ENCODE measurements at places on chromosomes 11 and 22. TPM values are rescaled to one million over a fixed set of nuclear protein-coding genes. Genes with fewer than 3 reads are reported as not detected.

The GLB1L3 gene
- total RNA-seq = not detected

The TSGA10IP gene
- total RNA-seq = not detected

The OR8D4 gene
- total RNA-seq = not detected

The C22orf15 gene
- not detected for total RNA-seq

The SLC22A12 gene
- total RNA-seq = not detected

The FZD4 gene
- 21.3 TPM for total RNA-seq

The ZFTA gene
- 23.0 TPM for total RNA-seq

The OR5AK2 gene
- not detected for total RNA-seq

The PARVG gene
- not detected for total RNA-seq

DNA sequence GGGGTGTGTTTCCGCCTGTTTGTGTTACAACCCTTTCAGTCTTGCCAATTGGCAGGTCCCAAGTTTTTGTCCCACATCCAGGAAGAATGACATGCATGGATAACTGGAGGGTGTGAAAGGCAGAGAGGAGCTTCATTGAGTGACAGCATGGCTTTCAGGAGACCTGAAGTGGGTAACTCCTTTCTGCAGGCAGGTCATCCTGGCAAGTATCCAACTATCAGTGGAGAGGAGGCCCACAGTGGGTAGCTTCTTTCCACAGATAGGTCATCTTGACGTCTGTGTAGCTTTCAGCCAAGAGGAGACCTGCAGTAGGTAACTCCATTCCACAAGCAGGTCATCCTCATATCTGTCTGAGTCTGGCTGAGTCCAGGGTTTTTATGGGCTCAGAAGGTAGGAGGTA lies 1268.8 kb upstream of the CNTN5 start:
- no peak overlapping the region for H3K27ac ChIP-seq
- H3K4me3 ChIP-seq = no peak overlapping the region
- H3K36me3 ChIP-seq = no peaks in the 10 kb centered on the region
- no peak for DNase-seq
- no peaks in the 10 kb centered on the region for H3K27me3 ChIP-seq

- H3K4me3 ChIP-seq = no peak overlapping the region
- no peaks in the 10 kb centered on the region for H3K36me3 ChIP-seq
- peak; percentile 70 for DNase-seq
- 0 out of 2 replicates have a peak, but pooled peaks cover 5% of the 10 kb centered on the region for H3K4me1 ChIP-seq
- H3K27ac ChIP-seq = no peak overlapping the region
- H3K27me3 ChIP-seq = no peaks in the 10 kb centered on the region
Observed at GRCh38 chr22:39463931-39464390, 7.1 kb downstream of the MGAT3 start.

GRCh38 chr11:95404370-95404769 lies 173.4 kb upstream of the SESN3 start:
- no peaks in the 10 kb centered on the region for H3K36me3 ChIP-seq
- DNase-seq = no peak
- H3K27ac ChIP-seq = no peak overlapping the region
- H3K4me1 ChIP-seq = no peaks in the 10 kb centered on the region
- H3K4me3 ChIP-seq = no peak overlapping the region

DNA sequence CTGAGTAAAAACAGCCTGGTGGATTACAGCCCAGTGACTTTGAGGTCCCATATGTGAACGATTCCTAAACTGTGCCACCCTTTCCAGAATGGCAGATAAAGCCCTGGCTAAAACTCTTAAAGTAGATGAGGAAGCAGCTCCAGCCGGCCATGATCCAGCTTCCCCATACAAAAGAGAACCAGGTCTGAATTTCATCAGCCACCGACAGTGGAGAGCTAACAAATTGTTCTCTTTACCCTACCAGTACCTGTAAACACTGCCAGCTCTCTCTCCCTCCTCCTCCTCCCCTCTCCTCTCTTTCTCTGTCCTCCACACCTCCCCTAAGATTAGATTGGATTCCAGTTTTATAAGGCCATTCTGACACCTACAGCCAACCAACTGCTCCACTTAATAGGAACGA lies 176.9 kb downstream of the DSCAML1 start:
- no peaks in the 10 kb centered on the region for H3K36me3 ChIP-seq
- no peak overlapping the region for H3K4me3 ChIP-seq
- no peak overlapping the region for H3K27ac ChIP-seq
- no peaks in the 10 kb centered on the region for H3K4me1 ChIP-seq
- no peak for DNase-seq

GRCh38 chr11:118634431-118635236 lies 27.2 kb downstream of the PHLDB1 start:
- peaks cover 33% of the 10 kb centered on the region for H3K36me3 ChIP-seq
- peak; percentile 56 for DNase-seq
- H3K4me3 ChIP-seq = no peak overlapping the region

DNA sequence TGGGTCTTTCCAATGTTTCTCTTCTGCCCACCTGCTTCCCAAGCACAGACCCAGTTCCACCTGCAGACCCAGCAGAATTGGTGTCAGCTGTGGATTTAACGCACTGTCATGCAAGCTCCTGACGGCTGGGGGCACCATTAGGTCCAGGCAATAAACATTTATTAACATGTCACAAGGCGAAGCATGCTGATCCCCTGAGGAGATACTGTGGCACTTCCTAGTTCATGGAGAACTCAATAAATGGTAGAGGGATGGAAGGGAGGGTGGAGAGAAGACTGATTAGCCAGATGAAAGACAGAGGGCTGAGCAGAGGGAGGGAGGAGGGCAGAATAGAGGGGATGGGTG lies 68.3 kb upstream of the TSPAN18 start:
- no peaks in the 10 kb centered on the region for H3K4me1 ChIP-seq
- H3K27me3 ChIP-seq = peaks cover 20% of the 10 kb centered on the region
- H3K36me3 ChIP-seq = no peaks in the 10 kb centered on the region
- no peak overlapping the region for H3K27ac ChIP-seq
- DNase-seq = peak; percentile 7

DNA sequence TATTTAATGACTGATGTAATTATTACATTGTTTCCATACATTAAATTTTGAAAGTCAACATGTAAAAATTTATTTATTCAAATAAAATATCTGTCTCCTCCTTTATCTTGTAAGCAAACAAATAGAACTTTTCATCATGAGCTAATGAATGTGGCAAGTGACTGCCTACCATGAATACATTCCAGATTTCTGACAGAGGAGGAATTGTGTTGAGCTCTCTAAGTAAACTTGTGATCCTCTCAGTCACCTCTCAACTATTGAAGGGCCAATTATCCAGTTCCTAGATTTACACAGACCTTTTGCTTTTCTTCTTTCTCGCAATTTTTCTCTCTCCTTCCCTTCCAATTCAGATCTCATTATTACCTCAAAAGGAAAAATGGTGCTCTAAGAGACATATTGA lies 21.5 kb downstream of the PRRG4 start:
- no peaks in the 10 kb centered on the region for H3K4me1 ChIP-seq
- H3K36me3 ChIP-seq = no peaks in the 10 kb centered on the region
- peaks cover 12% of the 10 kb centered on the region for H3K27me3 ChIP-seq
- H3K4me3 ChIP-seq = no peak overlapping the region
- no peak for DNase-seq

DNA sequence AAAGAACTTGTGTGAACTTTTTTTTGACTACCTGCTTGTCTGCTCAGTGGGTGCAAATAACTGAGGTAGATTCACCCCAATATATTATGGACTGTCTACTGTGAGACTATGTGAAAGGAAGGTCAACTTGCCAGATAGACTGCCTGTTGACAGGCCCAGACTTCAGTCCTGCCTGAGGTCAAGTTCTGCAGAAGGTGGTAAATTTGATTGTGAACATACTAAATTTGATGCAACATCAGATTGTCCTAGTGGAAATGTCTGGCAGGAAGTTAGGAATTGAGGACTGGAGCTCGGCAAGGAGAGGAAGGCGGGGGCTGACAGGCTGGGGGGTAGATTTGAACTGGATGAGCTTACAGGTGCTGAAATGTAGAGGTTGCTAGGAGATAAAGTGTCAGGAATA lies 140.7 kb downstream of the TTC28 start:
- no peak overlapping the region for H3K27ac ChIP-seq
- no peak overlapping the region for H3K4me3 ChIP-seq
- H3K4me1 ChIP-seq = no peaks in the 10 kb centered on the region
- no peaks in the 10 kb centered on the region for H3K27me3 ChIP-seq
- no peak for DNase-seq

- H3K27ac ChIP-seq = peak overlapping the region; percentile 28
- H3K36me3 ChIP-seq = peaks cover 15% of the 10 kb centered on the region
- H3K4me1 ChIP-seq = peaks cover 22% of the 10 kb centered on the region
- no peak overlapping the region for H3K4me3 ChIP-seq
Observed at GRCh38 chr11:74820763-74821162, 72.1 kb downstream of the RNF169 start.

DNA sequence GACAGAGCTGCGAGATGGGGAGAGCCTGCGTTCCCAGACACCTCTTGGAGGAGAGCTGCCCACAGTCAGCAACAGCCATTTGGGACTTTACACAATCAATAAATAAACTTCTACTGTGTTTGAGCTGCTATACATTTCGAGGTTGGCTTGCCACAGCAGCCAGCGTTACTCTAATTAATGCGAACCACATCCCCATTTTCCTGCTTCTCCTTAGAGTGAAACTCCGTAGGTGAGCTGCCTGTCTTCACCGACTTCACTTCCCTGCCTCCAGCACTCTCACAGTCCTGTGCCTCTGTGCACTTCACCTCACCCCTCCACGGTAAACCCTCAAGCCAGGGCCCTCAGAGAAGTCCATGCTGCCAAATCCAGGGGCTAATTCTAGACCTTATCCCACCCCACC lies 5.9 kb upstream of the SLC22A12 start:
- H3K27ac ChIP-seq = no peak overlapping the region
- H3K36me3 ChIP-seq = no peaks in the 10 kb centered on the region
- no peaks in the 10 kb centered on the region for H3K4me1 ChIP-seq

GRCh38 chr11:103433386-103434072 lies 324.3 kb downstream of the DYNC2H1 start:
- peaks cover 52% of the 10 kb centered on the region for H3K4me1 ChIP-seq
- no peaks in the 10 kb centered on the region for H3K27me3 ChIP-seq
- H3K4me3 ChIP-seq = no peak overlapping the region
- peak; percentile 94 for DNase-seq
- peak overlapping the region; percentile 80 for H3K27ac ChIP-seq

DNA sequence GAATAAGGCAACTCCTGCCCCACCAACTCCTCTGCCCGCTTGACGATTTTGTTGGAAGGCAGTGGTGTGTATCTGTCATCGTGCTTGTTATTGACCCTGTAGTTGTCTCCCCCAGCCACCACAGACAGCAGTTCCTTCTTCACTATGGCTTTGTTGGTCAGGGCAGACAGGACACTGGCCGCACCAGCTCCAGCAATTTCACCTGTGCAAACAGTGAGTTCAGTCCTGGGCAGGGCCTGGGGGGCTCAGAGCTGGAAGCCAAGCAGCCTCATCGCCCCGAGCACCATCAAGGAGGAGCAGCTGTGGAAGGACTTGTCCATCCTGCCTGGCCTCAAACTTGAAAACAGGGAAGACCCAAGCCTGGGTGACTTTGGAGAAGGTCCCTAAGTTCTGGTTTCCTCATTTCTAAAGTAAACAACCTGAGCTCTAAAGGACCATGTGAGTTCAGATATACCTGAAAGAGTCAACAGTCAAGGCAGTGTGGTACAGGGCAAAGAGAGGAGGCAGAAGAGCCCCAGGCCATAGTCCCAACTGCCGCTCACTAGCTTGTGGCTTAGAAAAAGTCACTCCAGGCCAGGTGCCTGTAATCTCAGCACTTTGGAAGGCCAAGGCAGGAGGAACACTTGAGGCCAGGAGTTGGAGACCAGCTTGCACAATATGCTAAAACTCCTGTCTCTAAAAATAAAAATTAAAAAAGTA lies 4.6 kb downstream of the PLAAT2 start:
- H3K27ac ChIP-seq = no peak overlapping the region
- H3K36me3 ChIP-seq = no peaks in the 10 kb centered on the region
- H3K4me1 ChIP-seq = peaks cover 5% of the 10 kb centered on the region
- H3K4me3 ChIP-seq = no peak overlapping the region
- peaks cover 5% of the 10 kb centered on the region for H3K27me3 ChIP-seq

GRCh38 chr22:50724616-50725015 lies 13.4 kb upstream of the ACR start:
- H3K4me3 ChIP-seq = no peak overlapping the region
- H3K27ac ChIP-seq = no peak overlapping the region
- H3K27me3 ChIP-seq = 0 out of 2 replicates have a peak, but pooled peaks cover 4% of the 10 kb centered on the region

- no peak overlapping the region for H3K4me3 ChIP-seq
- peaks cover 13% of the 10 kb centered on the region for H3K4me1 ChIP-seq
- H3K36me3 ChIP-seq = no peaks in the 10 kb centered on the region
- no peaks in the 10 kb centered on the region for H3K27me3 ChIP-seq
- DNase-seq = peak; percentile 67
- H3K27ac ChIP-seq = no peak overlapping the region
Observed at GRCh38 chr11:93017821-93018690, 48.6 kb downstream of the MTNR1B start.

DNA sequence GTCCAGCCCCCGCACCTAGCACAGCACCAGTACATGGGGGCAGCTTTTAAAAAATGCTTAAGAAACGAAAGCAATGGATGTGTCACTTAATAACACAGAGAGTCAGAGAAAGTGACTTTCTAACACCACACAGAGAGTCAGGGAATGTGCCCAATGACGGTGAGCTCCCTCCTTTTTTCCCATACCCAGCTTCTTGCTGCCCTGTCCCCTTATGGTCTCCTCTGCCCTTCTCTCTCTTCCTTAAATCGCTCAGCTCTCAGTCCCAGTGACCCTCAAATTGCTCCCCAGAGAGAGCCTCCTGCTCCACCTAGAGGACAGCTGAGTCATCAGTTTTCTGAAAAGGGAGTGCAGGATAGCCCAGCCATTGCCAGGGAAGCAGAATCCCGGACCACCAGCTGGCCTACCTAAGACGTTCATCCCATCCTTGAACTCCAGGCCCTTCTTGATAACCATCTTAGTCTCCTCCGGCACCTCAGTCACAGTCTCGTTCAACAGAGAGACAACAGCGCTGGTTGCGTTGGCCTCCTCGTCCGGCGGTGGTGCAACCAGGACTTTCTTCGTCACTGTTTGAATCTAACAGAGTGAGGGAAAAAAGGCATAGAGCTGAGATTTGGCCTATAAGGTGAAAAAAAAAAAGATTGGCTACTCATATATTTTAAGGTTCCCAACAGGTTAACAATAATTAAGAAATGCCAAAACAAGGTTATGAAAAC lies 113.5 kb downstream of the SLC1A2 start:
- peak; percentile 50 for DNase-seq
- peaks cover 30% of the 10 kb centered on the region for H3K4me1 ChIP-seq
- 0 out of 2 replicates have a peak overlapping the region, but pooled peaks have one; percentile 97 for H3K27ac ChIP-seq
- H3K27me3 ChIP-seq = no peaks in the 10 kb centered on the region

DNA sequence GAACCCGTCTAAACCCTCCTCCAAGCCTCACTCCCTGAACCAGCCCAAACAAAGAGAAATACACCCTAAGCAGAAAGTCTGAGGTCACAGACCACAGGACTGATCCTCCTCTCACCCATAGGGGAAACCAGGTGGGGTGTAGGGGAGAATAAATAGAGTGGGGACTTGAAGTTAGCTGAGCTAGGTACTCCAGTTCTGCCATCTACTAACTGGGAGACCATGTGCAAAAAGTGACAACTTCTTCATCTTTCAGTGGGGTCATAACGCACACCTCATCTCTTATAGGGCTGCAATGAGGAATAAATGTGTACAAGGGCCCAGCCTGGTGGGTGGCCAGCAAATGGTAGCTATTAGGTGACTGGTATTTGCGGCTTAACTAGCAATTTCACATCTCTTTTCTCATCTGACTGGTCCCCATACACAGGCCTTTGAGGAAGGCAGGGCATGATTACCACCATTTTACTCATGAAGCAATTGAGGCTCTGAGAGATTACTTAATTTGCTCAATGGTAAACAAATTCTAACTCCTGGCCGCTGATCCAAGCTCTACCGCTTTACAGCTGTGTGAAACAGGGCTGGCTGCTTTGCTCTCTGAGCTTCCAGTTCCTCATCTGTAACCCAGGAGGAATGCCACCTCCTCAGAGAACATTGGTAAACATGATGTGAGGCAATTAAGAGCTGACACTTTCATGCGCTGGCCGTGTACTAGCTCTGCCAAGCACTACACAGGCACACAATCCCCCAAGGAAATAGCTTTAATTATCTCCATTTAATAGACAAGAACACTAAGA lies 16.6 kb downstream of the TBC1D10A start:
- DNase-seq = peak; percentile 87
- H3K36me3 ChIP-seq = no peaks in the 10 kb centered on the region
- H3K27me3 ChIP-seq = no peaks in the 10 kb centered on the region
- no peak overlapping the region for H3K4me3 ChIP-seq
- peak overlapping the region; percentile 78 for H3K27ac ChIP-seq
